ENCODE measurements at places on chromosomes 4 and X.

DNA sequence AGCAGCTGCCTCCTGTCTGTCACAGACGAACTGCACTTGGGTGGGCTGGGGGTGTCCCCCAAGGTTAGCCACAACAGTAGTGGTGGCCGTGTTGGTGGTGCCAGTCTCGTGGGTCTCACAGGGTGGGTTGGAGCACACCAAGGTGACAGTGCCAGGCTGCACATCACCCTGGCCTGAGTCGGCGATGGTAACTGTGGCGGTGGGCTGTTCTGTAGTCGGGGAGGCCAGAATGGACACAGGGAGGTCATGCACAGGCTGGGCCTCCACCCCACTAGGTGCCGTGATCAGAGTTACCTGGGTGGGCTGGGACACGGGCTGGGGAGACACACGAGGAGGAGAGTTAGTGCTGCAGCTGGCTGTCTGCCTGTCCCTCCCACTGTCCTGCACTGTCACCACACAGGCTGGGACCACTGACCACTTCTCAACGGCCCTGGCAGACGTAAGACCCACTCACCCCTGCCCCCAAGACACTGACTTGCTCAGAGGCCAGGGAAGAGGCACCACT lies 10.8 kb upstream of the RENBP start:
- DNase-seq, result no peak

DNA sequence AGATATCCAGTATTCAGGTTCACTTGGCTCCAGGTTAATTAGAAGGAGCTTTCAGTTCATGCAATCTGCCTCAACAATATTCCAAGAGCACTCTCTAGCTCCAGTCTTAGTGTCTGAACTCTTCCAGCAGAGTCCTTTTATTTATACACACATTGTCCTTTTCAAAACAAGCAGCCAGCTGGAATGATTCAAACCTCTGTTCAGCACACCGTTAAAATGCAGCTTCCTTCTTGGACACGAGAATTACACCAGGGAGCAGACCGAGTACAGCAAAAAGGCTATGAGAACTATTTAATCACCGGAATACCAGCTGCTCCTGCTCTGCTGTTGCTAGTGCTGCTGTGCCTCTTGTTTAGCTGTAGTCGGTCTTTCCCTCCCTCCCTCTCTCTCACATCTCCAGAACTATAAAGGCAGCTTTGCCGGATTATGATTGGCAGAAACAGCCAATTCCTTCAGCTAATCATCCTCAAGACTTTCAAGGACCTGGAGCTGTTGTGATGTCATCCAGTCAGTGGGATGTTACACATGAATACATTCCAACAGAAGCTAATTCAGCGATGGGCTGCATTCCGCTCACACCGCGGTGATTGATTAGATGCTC lies at the start of gene NDST4:
TSS of gene NDST4 (minus strand) at position 115 of the 601 bp plus-strand sequence. CDS start 36,584 bp downstream, outside the sequence.
- DNase-seq, result no peak

DNA sequence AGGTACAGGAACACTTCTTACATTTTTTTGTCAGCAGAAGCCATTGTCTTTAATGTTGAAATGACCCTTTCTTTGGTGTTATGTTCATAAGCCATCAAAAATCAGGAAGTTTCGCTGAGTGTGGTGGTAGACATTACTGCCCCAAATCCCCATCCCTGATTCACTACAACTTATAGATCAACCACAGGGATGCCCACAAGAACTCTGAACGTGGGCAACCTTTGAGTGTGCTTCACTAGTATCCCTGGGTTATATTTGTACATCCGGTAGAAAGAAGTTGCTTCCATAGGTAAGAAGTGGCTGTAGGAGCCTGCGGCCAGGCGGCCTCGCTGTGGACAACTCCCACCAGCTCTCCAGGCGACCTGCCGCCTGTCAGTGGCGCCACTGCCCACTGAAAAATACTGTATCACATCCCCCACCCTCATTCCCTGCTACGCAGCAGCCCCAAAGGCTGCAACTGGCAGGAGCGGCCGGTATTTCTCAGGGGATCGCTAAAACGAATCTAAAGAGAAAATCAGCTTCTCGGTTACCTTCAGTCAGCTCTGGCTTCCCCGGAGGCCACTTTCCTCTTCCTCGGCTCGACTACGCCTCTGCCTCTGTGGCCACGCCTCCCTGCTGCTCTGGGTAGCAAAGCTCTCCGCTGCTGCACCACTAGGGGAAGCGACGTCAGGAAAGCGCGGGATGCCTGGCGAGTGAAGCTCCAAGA lies 13.9 kb upstream of the ETDC start:
- peak; percentile 13 for DNase-seq

DNA sequence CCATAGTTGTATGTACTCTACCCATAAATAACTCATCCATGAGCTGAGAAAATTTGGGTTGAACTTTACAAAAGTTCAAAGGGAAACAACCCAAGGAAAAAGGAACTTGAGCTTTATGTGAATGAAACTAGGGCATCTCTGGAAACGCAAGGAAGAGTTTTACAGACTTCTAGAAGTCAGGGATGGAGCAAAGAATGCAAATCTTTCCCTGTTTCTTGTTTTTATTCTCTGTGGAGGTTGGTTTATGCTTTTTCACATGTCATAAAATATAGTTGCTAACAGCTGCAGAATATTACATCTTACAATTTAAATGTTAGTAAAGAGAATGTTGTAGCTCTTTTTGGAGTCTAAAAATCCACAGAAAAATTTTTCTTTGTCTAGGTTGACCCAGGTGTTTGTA lies 754.1 kb downstream of the PCDH7 start:
- no peak for DNase-seq

DNA sequence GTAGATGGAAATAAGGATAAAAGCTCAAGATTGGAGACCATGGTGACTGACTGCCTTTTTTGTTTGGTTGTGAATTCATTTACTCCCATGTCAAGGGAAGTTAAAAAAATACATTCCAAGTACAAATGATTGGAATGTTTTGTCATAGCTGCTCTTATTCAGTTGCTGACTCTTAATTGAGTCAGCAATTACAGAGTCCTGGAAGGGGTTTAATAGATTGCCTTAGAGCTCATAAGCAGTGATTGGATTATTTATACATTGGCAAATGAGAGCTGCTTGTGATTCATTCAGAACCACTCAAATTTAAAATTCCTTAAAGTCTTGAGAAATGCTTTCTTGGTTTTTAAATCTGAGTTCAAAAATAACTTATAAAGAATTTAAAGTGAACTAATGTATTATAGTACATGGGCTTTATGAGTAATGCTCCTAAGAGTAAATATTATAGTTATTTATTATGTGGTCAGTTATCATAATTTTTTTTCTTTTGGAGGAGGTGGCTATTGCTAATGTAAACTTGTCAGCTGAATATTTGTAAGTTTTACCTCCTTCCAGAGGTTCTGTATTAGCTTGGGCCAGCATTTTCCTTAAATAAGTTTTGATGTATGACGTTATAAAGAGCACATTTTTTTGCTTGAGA lies 13.6 kb downstream of the JADE1 start:
- DNase-seq, result peak; percentile 46

DNA sequence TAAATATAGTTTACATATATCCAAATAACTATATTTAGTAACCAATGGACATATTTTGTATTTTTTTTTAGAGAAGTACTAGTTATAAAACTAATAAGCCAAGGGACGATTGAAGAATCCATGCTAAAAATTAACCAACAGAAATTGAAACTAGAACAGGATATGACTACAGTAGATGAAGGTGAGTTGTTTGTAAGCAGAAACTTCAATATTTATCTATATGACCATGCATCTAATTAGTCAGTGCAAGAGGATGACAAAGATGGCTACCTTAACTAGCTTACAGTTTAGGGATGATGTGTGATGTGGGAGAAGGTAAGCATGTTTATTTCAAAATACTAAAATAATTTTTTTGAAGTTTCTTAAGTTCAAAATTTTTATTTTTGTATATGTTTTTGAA lies 57.7 kb downstream of the HPGDS start:
- no peak for DNase-seq

DNA sequence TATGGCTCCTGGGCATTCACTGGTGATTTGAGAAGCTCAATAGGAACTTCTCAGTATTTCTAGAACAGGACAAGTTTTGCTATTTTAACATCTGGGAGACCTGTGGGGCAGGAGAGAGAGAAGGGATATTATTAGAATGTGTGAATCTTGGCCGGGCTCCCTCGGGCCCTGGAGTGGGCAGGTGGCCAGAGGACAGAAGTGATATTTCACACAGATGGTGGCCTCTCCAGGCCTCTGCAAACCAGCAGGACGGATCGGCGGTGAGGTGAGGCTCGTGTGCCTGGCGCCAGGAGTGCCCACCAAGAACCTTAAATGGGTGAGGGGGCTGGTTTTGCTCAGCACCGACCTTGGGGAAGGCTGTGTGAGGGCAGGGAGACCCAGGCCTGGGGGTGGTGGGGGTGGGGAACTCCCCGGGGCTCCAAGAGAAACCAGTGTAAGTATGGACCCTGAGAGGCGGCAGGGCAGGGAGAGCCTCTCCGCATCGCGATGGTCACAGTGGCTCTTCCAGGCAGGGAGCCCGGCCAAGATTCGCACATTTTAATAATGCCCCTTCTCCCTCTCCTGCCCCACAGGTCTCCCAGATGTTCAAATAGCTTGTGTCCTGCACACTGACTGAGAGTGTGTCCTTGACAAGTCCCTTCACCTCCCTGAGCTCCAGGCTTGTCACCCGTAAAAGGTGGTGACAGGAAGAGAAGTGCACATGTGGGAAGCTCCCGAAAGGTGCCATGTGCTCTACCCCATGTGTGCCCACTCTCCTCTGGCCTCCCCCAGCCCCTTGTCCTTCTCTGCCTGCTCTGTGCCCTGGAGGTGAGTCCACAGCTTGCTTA lies 64.9 kb downstream of the SORCS2 start:
- DNase-seq, result no peak

DNA sequence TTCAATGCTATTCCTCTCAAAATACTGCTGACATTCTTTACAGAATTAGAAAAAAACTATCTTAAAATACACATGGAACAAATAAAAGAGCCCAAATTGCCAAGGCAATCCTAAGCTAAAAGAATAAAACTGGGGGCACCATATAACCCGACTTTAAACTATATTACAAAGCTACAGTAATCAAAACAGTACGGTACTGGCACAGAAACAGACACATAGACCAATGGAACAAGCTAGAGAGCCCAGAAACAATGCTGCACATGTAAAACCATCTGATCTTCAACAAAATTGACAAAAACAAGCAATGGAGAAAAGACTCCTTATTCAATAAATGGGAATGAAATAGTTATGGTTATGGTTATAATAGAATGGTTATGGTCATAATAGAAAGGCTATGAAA lies 482.6 kb downstream of the IDS start:
- DNase-seq, result no peak

DNA sequence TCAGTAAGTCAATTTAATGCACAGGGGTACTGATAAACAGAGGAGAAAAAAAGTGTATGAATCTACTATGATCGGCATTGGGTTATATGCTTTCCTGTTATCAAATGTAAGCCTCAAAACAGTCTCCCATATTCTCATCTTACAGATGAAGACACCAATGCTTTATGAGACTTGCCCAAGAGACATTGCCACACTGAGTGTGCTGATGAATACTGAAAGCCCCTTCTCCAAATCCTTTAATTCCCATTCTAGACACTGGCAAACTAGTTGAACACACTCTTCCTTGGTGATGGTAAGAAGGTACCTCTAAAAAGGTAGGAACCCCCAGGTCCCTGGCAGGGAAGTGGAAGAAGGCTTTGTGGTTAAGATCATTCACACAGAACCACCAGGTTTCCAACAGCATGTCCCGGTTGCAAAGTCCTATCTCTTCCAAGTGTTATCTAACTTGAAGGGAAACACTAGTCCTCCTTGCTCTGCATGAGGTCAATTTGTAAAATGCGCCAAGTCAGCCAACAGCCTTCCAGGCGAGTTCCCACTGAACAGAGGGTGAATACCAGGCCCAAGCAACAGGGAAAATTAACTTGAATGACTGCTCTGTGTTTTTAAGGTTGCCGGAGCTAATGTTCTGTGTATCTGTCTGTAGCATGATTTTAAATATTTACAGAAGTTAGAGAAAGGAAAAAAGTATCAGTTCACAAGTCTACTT lies 5.1 kb downstream of the SETD7 start:
- DNase-seq, result no peak

GRCh38 chr4:172751550-172751949 lies 417.1 kb upstream of the GALNT7 start:
- DNase-seq, result no peak

DNA sequence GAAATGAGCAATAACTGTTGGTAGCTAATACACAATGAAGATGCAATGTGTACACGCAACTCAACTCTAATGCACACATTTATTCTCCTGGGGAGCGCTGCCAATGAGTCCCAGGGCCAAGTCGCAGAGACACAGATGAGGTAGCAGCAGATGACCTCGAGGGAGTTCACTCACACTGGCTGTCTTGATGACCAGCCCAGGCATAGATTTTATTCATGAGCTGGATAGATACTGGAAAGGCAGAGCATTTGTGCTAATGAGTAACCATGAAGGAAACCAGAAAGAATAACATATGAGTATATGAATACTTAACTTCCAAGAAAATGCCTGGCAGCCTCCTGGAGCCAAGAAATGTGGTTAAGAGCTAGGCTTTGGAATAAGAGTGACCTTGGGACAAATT lies 42.3 kb downstream of the RASL11B start:
- no peak for DNase-seq

DNA sequence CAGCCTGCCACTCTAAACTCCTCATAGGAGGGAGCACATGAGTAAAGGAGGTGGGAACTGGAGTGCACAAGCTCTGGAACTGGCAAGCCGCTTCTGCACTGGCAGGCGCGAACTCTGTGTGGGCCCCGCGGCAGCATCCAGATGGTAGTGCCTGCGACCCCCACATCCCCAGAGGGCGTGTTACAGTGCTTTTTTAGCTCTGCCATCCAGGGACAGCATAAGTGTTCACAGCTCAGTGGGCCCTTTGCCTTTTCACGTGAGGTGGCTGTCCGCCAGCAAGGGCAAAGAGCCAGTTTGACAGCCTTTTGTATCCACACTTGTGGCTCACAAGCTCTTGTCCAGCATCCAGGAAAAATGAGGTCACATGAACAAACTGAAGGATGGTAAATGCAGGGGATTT lies 581.6 kb upstream of the DIAPH2 start:
- no peak for DNase-seq

- DNase-seq, result no peak
Measured at GRCh38 chr4:2781911-2782310, 11.0 kb upstream of the SH3BP2 start.
